Activated CD4-positive, alpha-beta memory T cell treated with anti-CD3 and anti-CD28 coated beads for 36 hours (primary cell): ENCODE measurements at places on chromosomes 16 and 17. TPM values are rescaled to one million over a fixed set of nuclear protein-coding genes. Genes with fewer than 3 reads are reported as not detected.

DNA sequence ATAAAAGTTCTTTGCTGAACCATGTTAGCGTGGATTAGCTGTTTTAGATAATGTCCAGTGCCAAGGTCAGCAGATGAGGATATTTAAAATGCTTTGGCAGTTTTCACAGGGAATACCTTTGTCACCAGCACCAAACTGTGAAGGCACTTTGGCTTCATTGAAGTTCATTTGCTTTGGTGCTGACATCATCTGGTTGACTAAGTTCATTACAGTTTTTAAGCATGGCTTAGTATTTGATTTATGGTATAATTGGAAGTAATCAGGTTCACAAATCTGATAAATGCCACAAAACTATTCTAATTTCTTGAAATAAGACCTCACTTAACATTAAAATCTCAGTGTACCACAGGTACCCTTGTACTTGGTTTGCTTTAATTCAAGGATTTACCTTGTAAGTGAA is 4.3 kb downstream of the GID4 start:
- no peak for DNase-seq

GRCh38 chr16:4032768-4033167 is 83.5 kb downstream of the ADCY9 start:
- peak; percentile 24 for DNase-seq

Gene CDH11
- total RNA-seq: not detected

- peak; percentile 79 for DNase-seq
Observed at GRCh38 chr16:10738231-10739077, 5.2 kb upstream of the NUBP1 start.

Gene PPY
- total RNA-seq: not detected

Gene KRTAP9-1
- total RNA-seq: not detected

- DNase-seq: peak; percentile 92
Observed at GRCh38 chr17:38871247-38872015, 1.6 kb downstream of the LASP1 start.

DNA sequence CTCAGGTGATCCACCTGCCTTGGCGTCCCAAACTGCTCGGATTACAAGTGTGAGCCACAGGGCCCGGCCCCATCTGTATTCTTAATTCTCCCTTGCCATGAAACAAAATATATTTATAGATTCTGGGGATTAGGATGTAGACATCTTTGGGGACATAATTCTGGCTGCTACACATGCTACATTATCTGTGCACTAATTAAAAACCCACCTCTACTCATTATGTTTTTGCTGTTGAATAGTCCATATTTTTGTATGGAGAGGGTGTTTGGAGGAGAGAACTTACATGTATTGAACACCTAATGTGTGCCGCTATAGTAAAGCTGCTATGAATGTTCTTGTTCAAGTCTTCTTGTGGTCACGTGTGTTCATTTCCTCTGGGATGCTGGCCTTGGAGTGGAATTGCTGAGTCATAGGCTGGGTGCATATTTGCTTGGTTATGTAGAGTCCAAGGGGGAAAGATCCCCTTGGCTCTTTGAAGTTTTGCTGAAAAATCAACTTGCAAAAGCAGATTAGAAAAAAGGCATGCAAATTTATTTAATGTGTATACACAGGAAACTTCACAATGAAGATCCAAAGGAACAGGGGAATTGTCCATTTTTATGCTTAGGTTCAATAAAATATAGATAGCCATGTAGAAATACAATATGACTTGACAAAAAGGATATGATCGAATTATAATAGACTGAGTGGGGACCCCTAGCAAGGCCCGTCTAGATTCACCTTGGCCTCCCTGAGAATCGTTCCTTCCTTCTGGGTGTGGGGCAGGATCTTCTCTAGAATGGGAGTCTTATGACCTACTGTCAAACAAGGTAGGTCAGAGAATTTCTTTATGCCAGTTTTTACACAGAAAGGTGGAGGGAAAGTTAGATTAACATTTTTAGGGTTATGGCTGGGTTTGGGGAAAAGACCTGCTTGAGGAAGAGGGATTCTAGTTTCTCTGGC is 42.1 kb upstream of the GPRC5B start:
- DNase-seq: no peak

- peak; percentile 83 for DNase-seq
Observed at GRCh38 chr16:68590201-68590994, 51.3 kb downstream of the ZFP90 start.

DNA sequence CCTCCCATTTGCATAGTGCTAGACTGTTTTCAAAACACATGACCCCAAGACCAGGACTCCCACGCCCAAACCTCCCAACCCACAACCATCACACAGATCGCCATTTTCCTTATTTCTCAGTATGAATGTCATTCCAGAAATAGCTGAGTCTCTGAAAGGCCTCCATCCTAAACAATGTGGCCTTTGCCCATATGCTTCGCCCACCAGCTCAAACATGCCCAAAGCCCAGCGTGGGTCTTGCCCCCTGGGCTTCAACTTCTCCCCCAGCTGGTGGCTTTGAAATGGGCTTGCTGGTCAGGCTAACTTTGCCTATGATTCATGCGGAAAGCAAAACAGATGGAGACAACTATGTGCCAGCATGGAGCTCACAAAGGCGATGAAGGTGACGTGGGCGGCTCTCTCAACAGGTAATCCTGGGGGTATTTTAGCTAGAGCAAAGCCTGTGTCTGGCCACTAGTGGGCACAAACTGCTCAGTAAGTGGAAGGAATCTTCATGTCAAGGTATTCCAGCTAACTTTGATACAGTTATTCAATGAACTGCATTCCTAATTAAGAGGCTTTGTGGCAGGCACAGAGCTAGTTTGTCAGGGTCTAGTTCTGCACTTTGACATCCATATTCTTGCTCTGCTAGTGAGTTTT is 17.1 kb downstream of the PMP22 start:
- DNase-seq: no peak

DNA sequence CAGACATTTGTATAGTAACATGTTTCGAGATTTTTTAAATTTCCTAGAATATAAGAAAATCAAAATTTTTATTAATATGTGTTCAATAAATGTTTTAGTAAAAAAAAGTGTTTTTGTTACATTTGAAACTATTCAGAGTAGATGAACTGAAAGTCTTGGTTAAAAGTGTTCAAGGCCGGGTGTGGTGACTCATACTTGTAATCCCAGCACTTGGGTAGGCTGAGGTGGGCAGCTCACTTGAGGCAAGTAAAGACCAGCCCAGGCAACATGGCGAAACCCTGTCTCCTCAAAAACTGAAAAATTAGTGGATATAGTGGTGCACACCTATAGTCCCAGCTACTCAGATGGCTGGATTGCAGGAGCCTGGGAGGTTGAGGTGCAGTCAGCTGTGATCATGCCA is 16.8 kb upstream of the PHKG2 start:
- DNase-seq: no peak

Gene DNAJC7
- 80.9 TPM for total RNA-seq

DNA sequence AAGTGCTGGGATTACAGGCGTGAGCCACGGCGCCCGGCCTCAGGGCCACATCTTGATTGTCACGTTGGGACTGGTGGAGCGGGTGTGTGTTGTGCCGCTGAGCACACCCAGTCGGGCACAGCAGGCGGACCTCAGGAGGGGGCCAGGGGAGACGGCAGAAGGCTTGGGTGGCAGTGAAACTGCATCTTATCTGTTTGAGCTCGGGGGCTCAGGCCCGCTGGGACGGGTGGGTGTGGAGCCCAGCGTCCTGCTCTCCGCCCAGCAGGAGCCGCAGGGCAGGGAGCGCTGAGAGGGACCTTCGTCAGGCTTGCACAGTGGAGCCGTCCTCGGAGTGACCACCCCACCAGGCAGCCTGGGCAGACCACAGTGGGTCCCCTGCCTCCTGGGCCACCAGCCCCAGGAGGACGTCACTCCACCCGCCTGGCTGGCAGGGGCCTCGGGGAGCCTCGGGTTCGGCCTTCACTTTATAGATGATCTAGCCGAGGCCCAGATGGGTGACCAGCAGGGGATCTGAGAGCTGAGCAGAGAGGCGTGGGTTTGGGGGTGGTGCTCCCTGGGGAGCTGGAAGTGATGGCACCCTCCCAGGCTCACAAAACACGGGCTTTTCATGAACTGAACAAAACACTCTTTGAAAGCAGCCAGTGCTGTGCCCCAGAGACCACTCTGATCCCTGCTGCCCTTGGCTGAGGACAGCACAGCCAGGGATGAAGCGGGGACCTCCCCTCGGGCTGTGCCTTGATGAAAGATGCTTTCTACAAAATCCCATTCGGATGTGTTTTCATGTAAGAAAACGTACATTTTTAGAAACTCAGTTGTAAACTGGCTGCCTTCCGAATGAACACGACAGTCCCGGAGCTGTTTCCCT is 181.1 kb downstream of the SEC14L1 start:
- DNase-seq: no peak

Gene EPX
- total RNA-seq: not detected

DNA sequence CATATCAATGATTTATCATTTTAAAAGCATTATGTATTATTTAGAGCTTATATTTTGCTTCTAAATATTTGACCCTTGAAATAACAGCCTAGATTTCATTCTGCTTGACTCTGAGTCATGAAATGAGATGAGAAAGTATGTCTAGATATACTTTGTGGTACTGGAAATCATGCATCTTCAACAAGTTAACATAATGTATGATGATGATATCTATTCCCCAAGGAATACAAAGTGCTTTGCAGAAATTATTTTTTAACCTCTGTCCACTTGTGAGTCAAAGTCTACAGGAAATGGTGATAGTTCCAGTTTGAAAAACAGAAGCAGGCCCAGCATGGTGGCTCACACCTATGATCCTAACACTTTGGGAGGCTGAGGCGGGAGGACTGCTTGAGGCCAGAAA is 36.1 kb downstream of the GOSR1 start:
- DNase-seq: no peak

GRCh38 chr17:38598536-38598935 is 7.2 kb downstream of the SRCIN1 start:
- peak; percentile 40 for DNase-seq

- no peak for DNase-seq
Observed at GRCh38 chr17:40937384-40937819, at the start of gene KRT23. KRT23 (minus strand) TSS chr17:40937646; CDS start chr17:40936603, 1,043 bp downstream.

Gene MT3
- total RNA-seq: 3.9 TPM

Gene MYL11
- total RNA-seq: 0.83 TPM

Gene SEPTIN12
- not detected for total RNA-seq

GRCh38 chr16:85321509-85322271 is 209.4 kb upstream of the CIBAR2 start:
- no peak for DNase-seq

DNA sequence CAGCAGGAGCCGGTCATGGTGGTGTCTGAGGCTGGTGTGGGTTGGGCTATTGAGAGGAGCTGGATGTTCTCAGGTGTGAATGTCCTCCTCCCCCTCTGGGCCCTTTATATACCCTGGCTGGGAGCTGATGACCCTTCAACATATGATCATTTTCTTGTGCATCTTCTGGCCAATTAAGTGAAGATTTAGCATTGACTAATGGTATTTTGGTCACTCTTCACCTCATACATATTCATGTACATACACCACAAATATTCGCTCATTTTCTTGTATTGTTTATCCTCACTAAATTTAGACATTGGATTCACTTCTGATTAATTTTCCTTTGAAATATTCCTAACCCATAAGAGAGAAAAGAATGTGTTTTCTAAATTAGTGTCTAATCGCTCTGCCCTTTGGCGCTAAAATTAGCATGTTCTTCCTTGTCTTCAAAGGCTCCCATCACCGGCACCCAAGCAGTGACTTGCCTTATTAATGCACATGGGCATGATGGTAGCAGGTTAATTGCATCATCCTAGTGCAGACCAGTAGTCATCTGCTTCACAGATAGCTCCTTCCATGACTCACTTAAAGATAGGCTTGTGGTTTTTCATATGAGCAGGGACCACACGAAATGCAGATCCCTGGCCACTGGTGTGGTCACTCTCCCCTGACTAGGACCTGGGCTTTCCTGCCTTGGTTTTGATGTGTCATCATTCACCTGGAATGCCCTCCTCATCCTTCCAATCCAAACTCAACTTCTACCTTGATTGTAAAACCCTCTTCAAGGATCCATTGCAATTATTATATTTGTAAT is at the start of gene KRTAP2-4:
TSS of gene KRTAP2-4 (minus strand) at position 51 of the 796 bp plus-strand sequence. CDS start at position 17, 34 bp downstream.
- DNase-seq: no peak

Gene DCXR
- total RNA-seq: 105 TPM

- no peak for DNase-seq
Observed at GRCh38 chr17:2957631-2958286, 105.6 kb downstream of the OR1D5 start.
